ENCODE measurements at places on chromosomes 16 and 17.

DNA sequence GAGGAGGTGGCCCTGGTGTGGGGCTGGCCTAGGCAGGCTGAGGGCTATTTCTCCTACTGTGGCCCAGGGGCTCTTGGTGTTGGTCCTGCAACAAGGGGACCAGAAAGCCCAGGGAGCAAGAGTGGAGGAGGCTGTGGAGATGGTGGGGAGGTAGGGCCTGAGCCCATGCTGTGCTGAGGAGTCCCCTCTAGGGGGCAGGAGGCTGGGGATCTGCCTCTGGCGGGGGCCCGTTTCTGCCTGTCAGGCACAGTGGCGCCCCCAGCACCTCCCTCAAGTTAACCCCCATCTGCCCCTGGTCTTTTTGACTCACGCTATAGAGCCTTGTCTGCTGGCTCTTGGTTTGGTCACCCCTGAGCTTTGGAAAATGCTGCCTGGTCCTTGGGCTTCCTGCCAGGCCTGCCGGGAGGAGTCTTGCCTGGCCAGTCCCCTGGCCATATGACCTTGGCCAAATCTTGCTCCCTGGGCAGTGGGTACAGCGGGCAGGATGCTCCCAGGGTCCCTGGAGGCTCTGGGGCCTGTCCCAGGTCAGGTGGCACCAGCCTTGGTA, 5.9 kb downstream of the BAIAP2 start:
- DNase-seq, result no peak

DNA sequence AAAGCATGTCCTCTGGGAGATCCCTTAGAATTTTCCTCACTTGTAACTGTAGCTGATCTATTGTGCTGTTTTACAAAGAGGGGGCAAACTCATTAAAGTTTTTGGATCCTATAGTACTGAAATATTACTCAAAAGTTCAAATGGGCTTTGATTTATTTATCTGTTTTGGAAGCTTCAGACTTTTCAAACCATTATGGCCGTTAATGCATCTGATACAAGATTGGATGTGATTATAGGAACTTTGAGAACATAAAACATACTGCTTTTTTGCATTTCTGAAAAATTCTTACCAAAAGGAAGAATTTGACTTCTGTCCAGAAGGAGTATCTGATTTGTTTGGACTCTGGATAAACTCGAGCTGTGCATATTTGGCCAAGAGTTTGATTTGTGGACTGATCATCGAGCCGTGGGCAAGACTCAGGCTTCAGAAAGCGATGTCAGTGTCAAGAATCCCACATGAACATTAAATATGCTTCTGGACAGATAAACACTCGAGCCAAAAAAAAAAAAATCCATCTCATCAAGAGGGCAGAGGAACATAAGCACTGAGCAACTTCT, 8.2 kb upstream of the MARCHF10 start:
- DNase-seq, result no peak

GRCh38 chr16:1991588-1991947, 1.8 kb downstream of the SYNGR3 start:
- DNase-seq, result no peak

DNA sequence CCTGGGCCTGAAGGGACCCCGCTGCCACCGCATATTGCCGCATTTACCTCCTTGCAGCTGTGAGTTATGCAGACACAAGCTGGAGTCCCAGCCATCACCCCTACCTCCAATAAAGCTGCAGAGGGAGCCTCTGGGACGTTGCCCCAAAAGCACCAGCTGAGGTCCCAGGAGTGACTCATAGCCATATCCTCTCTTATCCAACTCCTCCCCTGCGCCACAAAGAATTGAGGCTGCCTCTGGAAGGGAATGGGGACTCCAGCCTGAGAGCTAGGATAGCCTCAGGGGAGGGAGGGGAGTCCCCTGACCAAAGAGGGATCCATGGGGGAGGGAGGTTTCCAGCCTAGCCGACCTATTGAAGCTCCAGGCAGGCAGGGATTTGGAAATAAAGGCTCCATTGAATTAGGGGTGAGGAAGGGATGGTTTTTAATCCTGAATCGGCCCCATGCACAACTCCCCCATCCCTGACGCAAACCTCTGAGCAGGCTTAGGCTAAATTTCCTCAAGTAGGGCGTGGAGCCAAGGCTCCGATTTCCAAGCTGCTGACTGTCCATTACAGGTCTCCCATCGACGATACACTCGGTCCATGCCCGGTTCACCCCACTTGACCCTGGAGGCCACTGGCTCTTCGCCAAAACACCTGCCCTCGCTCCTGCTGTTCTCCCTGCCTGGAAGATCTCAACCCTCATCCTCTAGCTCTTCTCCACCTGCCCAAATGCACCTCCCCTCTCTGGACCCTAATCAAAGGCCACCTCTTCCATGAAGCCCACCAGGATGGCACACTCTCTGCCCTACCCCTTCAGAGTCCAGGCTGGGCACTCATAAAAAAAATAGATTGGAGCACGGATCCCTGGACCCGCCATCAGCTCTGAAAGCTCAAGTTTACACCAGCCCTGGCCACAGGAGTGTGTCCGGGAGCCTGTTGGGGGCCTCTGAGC, 27.5 kb downstream of the PIMREG start:
- DNase-seq, result no peak

DNA sequence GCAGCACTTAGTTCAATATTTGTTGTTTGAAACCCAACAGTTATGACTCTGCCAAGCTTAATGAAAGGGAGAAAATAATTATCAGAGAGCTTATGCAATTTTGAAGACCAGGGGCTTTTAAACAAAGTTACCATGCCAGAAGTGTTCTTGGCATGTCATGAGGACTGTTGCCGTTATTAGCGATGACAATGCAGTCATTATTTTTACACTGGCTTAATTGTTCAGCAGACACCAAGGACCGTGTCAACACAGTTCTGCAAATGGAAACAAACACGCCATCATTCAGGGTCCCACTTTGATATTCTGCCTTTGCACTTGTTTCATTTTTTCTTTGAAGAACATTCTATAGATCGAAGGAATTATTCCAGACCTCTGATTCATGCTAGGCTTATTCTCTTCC, 518.5 kb downstream of the CDH13 start:
- DNase-seq, result no peak

DNA sequence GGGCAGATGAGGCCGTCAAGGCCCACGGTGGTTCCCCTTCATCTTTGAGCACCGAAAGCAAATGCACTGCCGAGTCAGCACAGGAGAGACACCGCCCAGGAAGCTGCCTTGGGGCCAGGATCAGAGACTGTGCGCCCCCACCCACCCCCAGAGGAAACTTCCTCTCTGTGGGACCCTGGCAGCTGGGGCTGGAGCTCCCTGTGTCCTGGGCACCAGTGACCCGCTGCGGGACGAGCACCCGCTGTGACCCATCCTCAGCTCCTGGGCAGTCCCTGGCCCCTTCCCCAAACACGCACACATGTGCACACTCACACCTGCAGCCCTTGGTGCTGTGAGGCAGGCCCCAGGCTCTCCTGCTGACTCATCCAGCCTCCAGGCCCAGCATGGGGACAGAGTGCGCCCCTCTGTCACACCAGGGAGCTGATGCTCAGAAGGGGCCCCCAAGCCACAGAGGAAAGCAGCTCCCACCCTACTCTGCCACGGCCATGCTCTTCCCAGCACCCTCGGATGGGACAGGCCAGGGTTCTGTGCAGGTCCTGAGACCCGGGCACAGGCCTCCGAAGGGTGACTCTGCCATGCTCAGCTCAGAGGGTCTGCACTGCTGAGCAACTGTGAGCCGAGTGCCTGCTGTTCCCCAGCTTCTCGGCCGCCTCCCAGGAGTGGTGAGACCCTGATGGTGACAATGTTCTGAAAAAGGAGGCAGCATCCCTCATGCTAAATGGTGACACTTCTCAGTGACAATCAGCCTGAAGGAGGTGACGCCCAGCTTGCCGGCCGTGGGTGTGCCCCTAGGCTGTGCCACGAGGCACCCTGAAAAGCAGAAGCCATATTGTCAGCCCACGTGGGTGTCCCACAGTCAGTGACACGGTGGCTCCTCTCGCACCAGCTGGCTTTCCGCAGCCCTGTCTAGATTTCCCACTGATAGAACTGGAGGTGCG, 3.6 kb downstream of the PIEZO1 start:
- DNase-seq, result peak; percentile 22

DNA sequence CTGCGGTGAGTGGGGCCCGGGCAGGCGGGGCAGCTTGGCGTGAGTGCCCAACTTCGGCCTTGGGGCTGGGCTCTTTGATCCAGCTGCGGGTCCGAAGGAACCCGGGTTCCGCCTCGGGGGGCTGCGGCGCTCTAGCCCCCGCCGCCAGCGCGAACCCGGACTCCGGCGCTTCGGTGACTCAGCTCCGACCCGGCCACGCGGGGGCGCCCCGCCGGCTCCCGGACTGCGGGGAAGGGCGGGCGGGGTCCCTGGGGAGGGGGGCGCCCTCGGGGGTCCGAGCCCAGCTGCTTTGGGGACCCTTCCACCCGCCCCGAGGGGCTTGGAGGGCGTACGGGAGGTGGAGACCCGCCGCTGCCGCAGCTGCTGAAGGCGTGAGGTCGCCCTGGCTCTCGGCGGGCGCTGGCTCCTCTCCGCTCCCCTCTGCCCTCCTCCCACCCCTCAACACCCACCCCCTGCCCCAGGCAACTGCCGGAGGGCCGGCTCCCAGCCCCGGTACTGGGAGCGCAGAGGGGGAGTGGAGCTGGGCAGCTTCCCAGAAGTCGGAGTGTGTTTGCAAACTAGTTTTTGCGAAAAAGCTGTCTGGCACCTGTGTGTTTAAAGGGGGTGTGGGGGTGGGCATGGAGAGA, 516 bp downstream of the CPNE2 start:
- DNase-seq, result peak; percentile 13

- no peak for DNase-seq
Measured at GRCh38 chr17:29126268-29126930, 53.8 kb downstream of the MYO18A start.

GRCh38 chr17:72506773-72507172, 386.0 kb downstream of the SOX9 start:
- DNase-seq, result no peak

GRCh38 chr17:39174920-39175694, 9.1 kb upstream of the ARL5C start:
- peak; percentile 74 for DNase-seq

GRCh38 chr16:66486199-66486772, 59.2 kb downstream of the BEAN1 start:
- DNase-seq, result no peak

DNA sequence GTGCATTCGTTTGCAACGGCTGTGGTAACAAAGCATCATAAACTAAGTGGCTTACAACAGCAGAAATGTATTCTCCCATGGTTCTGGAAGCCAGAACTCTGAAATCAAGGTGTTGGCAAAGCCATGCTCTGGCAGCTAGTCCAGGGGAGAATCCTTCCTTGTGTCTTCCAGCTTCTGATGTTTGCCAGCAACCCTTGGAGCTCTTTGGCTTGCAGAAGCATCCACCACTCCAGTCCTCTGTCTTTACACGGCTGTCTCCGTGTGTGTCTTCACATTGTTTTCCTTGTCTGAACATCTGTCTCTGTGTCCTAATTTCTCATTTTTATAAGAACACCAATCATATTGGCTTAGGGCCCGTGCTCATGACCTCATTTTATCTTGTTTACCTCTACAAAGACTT, 265.3 kb upstream of the HSBP1 start:
- DNase-seq, result no peak

DNA sequence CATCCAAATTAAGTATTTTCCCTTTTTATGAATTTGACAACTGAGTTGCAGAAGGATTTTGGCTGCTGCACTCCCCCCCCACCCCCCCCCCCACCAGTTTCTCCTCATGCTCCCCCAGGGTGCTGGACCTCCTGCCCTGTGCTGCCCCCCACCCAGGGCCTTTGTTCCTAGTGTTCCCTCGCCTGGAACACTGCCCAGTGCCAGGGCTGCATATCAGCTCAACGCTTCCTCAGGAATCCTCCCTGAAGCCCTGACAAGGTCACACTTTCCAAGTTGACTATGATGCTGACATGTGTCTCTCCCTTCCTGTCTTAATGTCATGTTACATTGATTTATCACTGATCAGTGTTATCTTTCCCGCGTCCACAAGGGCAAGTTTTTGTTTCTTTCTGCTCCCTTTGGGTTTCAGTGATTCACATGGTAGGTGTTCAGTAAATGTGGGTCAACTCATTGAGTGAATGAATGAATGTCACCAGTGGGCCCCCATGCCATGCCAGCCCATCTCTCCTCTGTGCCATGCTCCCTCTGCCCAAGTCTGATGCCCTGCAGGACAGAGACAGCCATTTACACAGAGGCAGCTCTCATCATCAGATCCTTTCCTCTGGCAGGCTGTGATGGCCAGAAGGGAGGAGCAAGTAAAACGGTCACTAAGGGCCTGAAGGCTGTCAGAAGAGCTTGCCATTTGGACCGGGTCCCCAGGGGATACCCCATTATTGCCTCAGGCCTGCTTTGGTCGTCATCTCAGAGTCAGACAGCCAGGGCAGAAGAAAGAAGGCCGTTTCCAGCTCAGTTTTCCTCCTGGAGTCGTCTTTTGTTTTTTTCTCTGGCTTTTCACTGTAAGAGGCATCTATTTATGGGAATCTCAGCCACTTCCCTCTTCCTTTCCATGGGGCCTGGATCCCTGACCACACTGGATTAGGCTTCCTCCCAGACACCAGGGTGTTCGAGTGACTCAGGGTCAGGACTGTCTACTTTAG, 386.2 kb downstream of the SNX29 start:
- DNase-seq, result no peak

GRCh38 chr17:38349097-38349730, 2.4 kb upstream of the SOCS7 start:
- DNase-seq, result peak; percentile 73

DNA sequence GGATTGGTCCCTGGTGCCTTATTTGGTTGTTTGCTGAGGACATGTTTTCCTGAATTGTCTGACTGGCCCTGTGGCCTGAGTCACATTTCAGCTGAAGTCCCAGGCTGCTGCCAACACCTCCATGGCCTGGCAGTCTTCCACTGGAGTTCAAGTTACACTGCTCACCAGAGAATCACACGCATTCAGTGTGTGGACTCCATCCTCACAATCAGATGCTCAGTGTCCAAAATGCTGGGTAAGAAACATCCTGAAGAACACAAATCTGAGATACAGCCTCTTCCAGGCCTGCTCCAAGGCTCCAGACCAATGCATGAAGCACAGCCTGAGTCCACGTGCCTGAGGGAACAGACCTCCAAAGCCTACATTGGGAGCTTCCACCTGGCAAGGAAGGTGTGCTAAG, 19.2 kb downstream of the CD300LB start:
- no peak for DNase-seq

GRCh38 chr17:44602970-44603369, 45.7 kb downstream of the FZD2 start:
- DNase-seq, result no peak

GRCh38 chr16:31002862-31003341, 7.5 kb downstream of the STX1B start:
- no peak for DNase-seq

GRCh38 chr17:78779850-78780249, 2.2 kb downstream of the CYTH1 start:
- no peak for DNase-seq

DNA sequence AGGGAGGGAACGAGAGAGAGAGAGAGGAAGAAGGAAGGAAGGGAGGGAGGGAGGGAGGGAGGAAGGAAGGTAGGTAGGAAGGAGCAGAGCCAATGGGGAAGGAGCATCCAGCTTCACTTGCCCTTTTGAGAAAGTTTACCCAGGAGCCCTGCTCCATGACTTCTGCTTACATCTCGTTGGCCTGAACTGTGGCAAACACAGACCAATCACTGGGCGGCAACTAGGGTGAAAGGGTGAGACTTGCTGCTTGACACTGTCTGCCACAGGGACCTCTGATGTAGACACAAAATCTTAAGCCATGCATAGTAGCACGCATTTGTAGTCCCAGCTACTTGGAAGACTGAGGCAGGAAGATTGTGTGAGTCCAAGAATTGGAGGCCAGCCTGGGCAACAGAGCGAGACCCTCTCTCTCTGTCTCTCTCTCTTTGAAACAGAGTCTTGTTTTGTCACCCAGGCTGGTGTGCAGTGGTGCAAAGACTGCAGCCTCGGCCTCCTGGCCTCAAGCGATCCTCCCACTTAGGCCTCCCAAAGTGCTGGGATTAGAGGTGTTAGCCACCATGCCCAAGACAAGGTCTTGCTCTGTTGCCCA, 19.5 kb upstream of the TUBG2 start:
- DNase-seq, result no peak

Measured in effector CD8-positive, alpha-beta T cell (primary cell).